ENCODE measurements at places on chromosomes 5 and 9.
A peak's percentile ranks its signal among the peaks of the same experiment; 100 is the strongest.

GRCh38 chr9:98745470-98745869, 36.7 kb upstream of the GABBR2 start:
- ATAC-seq, result no peak

DNA sequence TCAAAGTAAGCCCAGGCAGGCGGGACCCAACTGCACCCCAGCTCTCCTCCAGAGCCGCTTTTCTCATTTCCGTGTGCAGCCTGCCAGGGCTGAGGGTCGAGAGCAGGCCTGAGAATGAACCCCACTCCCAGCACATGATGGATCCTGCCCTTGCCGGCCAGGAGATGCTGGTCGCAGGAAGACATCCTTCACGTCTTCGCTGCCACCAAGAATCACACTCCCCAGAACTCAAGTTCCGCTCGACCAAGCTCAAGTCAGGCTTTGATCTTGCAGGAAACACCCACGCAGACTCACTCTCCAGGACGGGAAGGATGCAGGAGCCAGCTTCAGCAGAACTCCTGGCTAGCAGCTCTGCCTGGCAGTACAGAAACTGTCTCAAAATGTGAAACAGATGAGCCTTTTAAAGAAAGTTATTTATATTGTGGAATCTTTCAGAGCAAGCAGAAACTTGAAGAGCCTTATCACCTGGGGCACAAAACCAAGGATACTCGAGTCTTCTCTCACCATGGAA, 102.4 kb downstream of the ROR2 start:
- ATAC-seq, result no peak

- ATAC-seq, result no peak
Observed at GRCh38 chr9:81053298-81054025, 635.9 kb downstream of the TLE1 start.

GRCh38 chr5:101084353-101084752, 181.3 kb upstream of the ST8SIA4 start:
- no peak for ATAC-seq

DNA sequence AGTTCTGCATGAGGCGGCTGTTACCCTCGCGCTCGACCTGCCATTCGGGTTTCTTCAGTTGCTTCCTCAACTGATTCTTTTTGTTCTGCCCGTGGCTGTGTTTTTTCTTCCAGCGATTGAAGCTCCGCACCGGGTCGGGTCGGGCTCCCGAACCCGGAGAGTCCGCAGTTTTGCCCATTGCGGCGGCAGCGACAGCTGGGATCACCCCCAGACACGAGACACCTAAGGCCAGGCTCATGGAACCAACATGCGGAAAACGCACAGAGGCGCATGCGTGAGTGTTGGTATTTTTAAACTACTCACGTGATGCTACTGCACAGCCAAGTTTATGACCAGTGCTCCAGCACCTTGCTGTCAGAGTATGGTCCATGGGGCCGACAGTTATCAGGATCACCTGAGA, 100.0 kb downstream of the SPATA31D1 start:
- no peak for ATAC-seq

DNA sequence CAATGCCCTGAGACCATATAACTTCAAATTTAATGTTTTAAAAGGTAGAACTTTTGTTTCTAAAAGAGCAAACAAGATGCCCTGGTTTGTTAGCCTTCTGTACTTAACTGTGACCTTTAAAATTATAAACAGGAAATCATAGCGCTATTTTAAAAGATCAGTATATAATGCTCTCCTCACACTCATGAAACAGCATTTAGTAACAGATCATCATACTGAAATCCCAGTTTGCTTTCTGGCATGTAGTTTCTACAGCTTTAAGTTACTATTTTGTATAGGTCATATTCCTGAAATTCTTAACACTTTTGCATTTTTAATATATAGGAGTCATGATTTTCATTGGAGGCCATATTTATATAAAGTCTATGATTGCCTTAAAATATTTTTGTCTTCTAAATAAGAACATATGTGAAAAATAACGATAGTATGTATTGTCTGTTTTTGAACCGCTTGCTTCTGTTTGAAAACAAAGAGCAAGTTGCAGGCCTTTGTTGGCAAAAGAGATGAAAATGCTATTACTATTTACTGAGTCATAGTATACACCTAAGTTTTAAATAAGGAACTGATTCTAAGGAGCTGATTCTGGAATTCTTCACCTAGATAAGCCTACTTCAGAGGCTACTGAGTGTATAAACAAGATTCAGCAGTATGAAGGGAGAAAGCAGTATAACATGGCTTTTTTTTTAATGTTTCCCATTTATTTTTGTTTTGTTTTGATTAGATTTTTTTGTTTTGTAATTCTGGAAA, 20.5 kb downstream of the SRFBP1 start:
- no peak for ATAC-seq

DNA sequence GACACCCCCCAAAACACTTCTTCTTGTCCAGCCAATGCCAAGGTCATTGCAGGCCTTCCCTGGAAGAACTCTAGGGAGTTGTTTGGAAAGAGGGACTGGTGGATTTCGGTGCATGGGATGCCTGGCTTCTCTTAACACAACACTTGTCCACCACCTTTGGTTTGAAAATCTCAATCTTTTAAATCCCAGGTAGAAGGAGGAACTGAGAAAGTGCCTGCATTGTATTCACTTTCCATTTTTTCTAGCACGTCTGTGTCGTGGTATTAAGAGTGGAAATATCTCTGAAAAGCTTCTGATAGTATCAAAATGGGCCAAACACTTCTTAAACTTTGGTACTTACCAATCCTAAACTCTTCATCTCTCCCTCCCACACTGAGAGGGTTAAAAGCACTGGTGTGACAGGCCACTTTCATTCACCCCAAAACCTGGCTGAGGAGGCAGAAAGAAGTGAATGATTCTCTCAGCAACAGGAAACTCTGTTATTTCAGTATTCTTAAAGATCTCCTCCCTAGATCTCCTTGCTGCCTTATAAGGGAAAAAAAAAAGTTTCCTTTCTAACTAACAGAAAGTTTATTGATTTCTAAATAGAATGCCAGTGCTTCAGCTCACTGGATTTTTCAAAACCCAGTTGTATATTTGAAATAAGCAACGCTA, 3.9 kb upstream of the NFIB start:
- no peak for ATAC-seq

GRCh38 chr9:131627648-131628458, 82.5 kb downstream of the PRRT1B start:
- peak; percentile 72 for ATAC-seq

- no peak for ATAC-seq
Observed at GRCh38 chr5:10660720-10661387, 97.0 kb downstream of the ANKRD33B start.

DNA sequence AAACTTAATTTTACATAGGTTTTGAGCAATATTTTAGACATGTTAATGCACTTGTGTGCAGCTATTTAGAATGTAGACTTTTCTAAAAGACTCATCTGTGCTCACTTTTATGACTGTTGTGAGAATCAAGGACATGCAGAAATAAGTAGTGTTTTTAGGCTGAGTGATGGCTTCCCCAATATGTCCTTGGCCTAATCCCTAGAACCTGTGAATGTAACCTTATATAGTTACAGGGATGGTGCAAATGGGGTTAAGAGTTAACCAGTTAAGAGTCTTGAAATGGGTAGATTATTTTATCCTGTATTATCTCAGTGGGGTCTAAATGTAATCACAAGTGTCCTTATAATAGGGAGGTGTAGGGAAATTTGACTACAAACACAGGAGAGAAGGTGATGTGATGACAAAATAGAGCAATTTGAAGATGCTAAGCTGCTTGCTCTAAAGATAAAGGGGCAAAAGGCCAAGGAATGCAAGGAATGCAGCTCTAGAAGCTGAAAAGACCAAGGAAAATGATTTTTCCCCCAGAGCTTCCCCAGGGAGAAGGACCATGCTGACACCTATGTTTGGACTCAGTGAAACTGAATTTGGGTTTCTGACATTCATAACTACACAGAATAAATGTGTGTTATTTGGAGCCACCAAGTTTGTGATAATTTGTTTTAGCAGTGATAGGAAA, 298.0 kb upstream of the PAPPA start:
- no peak for ATAC-seq

GRCh38 chr9:107636571-107637381, 147.2 kb upstream of the KLF4 start:
- ATAC-seq, result no peak

DNA sequence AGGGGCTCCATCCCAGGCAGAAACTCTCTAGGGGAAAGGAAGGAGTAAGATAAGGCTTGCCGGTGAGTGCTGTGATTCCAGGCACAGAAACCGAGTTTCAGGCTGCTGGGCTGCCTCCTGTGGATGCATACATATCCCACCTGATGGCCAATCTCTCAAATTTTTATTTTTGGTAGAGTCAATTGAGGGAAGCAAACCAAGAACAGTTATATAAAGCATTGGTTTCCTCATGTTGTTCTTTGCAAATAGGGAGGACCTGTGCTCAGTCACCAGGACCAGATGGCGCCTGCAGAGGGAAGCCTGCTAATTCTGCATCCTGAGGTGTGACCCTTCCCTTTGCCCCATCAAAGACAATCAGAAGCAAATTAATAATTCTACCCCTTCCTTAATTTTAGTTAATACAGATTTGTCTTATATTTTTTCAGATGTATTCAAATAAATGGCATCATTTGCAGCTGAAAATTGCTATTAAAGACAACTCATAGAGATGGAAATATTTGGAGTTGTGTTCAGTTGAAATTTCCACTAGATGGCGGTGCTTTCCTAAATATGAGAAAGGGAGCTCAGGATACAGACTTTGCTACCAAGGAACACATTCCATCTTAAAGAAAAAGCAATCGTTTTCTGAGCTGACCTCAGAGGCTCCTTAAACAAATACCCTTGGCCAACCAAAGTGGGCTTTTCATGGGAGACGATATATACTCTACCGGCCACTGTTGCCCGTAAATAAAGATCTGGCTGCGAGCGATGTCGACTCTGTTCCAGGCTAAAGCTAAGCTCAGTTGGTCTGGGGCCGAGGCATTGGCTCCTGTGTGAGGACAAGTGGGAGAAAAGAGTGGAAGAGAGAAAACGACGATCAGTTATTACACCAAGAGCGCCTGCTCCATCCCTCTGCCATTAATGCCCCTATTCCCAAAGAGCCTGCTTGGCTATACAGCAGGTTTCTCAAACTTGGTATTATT, 225.7 kb upstream of the KLF9 start:
- ATAC-seq, result peak; percentile 82

DNA sequence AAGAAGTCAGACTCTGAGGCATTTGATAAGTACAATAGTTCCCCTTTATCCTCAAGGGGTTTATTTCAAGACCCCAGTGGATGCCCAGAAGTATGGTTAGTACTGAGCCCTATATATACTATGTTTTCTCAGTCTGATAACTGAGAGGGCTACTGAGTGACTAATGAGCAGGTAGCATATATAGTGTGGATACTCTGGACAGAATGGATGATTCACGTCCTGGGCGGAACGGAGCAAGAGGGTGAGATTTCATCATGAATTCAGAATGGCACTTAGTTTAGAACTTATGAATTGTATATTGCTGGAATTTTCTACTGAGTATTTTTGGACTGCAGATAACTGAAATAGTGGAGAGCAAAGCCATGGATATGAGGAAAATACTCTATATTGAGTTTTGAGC, 457.6 kb downstream of the PLK2 start:
- ATAC-seq, result no peak

GRCh38 chr5:137090151-137090550, 409.0 kb downstream of the SPOCK1 start:
- ATAC-seq, result no peak

DNA sequence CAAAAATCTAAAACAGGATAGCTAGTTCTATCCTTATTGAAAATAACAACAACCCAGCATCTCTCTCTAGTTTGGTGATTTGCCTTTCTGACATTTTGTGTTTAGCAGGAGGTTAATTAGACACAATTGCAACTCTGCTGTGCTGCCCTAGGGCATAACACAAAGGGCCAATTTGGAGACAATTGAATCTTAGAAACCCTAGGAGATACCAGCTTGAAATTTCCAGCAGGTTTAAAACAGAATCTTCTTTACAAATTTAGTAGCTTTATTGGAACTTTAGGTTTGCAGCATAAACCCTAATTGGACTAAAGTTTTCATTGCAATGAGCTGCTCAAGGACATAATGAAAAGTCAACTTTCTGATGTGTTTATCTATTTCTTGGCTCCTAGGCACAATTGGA, 166.7 kb upstream of the FER start:
- ATAC-seq, result no peak

All from motor neuron (in vitro differentiated cells).